ENCODE measurements at places on chromosomes 1 and 21.
A peak's percentile ranks its signal among the peaks of the same experiment; 100 is the strongest.

DNA sequence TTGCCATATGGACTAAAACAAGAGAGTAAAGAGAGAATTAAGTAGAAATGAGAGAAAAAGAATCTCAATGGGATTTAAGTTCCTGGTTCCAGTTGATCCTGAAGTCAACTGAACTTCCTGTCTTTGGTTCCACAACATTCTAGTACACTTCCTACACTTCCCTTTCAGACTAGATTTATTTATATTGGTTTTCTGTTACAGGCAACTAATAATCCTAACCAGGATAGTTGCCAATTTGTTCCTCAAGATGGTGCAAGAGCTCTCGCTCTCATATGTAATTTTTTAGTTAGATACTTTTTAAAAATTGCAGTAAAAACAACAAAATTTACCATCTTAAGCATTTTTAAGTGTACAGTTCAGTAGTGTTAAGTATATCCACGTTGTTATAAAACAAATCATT is 28.8 kb upstream of the TRIM45 start:
- no peak for DNase-seq

DNA sequence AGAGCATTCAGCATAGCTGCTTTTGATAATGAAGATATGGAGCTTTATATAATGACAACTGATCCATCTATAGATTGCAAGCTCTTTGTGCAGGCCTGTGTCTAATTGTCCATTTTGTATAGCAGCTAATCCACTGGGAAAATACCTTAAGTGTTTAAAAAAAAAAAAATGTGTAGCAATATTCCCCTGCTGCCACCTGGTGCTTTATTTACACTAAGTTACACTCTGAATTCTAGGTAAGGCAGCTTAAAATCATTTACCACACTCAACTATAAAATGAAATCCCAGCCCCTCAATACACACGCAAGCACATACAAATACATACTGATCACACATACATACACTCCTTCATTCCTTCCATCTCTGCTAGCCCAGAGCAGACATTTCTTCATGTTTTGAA is 49.1 kb upstream of the BCL9 start:
- no peak for DNase-seq

DNA sequence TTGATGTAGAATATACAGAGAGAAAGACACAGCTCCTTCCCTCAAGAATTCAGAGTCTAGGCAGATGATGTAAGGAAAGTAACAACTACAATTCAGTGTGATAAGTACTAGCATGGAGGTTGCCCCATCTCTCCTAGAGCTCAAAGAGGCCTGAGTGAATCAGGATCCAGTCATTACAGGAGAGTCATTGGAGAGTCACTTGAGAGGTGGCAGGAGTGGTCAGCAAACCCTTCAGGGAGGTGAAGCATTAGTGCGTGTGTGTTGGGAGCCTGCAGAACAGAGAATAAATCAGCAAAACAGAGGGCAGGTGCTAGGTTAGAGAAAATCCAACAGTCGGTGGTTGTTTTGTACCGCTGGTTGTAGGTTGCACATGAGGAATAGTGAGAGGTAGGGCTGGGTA is 46.1 kb downstream of the GRIK1 start:
- DNase-seq = no peak

GRCh38 chr1:49197081-49197480 is 420.4 kb upstream of the BEND5 start:
- DNase-seq = no peak

GRCh38 chr1:209395169-209395568 is 188.3 kb upstream of the CAMK1G start:
- DNase-seq = no peak

DNA sequence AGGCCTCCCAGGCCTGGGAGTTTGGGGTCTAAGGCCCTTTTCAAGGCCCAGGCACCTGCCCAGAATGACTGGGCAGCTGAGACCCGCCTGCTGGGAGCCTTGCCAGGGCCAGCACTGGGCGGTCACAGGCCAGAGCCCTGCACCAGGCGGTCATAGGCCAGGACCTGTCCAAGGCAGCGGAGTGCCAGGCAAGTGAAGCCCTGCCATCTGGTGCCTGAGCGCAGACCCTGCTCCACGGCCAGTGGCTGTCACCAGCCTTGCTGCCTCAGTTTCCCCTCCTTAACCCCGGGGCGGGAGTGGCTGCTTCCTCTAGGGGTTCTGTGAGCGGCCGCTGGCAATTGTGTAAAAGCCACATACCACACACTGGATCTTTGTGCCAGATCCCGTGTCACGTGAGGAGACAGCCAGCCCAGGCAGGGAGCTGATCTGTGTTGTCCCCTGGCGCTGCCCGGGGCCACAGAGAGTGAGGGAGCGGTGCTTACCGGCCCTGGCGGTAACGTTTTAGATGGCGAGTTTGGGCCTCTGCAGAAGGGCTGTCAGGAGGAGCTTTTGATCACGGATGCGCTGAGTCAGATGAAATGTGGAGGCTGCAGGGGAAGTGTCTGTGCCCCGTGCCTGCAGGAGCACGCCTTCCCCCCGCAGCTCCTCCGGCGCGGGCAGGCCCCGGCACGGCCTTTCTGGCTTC is 4.6 kb downstream of the COL18A1 start:
- no peak for DNase-seq

DNA sequence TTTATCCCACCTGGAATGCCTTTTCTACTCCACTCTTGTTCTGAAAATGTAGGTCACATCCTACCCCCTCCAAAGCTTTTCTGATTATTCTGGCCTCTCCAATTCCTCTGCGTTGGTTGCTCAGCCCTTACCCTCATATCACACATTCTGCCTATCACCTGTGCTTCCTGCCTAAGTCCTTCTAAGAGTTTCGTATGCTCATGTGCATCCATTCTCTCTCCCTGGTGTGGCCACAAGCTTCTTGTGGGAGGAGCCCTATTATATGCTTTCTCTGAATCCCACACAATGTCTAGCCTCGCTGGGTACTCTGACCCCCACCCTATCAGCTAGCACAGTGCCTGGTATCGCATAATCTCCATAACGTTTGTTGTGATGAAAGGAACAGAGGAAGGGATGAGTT is 54.2 kb downstream of the CD58 start:
- DNase-seq = peak; percentile 59

DNA sequence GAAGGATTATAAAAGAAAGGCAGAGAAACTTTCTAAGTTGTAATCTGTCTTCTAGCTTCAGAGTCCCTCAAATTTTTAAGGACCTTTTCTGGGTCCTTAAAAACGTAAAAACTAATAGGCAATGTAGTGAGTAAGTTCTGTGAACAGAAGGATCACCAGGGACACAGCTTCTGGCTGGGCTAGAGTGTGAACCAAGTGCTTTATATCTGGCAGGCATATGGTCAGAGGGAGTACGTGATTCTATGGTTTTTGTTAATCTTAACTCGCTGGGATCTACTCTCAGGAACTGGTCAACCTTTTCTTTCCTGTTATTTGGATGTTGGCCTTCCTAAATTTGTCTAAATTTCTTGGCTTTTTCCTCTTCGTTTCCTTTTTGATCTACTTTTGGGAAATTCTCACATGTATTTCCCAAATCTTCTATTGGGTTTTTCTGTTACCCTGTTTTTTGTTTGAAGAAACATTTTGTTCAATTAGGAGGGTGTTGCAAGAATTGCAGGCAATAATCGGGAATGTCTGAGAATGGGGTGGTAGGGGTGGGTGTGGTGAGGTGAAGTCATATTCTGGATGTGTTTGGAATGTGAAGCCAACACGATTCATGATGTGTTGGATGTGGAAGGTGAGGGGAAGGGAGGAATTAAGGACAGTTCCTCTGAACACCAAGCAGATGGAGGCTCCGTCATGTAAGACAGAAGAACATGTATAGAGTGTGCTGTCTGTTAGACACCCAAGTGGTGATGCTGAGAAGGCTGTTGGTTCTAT is 193.2 kb downstream of the FMN2 start:
- DNase-seq = no peak

DNA sequence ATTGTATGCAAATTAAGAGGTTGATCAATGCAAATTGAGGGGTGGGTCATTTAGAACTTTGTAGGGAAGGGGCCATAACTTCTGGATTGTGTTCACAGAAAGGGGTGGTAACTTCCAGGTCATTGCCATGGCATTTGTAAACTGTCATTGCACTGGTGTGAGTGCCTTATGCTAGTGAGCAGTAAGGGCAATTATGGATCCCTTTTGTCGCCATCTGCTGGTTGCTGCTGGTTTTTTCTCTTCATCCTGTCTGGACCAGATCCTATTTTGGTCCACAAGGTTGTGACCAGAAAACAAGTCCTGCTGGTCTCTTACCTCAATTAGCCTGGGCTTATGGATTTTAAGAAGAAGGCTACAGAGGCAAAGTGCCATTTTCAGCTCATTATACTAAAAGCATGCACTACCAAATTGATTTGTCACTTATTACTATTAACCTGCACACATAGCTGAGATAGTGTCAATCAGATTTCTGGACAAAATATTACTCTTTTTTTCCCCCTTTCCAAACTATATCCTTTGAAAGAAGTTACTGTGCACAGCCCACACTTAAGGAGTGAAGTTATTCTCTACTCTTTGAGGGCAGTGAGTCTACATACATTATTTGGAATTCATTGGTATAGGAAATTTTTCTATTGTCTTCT is 196.2 kb downstream of the ZC3H11B start:
- DNase-seq = peak; percentile 60

GRCh38 chr1:204288021-204288588 is 71.6 kb downstream of the PLEKHA6 start:
- DNase-seq = no peak

DNA sequence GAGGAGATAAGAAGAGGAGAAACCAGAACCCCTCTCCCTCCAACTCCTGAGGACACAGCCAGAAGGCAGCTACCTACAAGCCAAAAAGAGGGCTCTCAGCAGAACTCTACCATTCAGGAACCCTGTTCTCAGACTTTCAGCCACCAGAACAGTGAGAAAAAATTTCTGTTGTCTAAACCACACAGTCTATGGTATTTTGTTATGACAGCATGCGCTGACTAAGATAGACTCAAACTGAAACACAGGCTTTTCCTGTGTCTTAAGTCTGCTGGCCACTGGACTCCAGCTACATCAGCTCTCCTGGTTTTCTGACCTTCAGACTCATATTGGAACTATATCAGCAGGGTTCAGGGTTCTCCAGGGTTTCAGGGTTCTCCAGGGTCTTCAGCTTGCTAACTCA is 126.5 kb upstream of the TNFSF4 start:
- DNase-seq = peak; percentile 86

- peak; percentile 44 for DNase-seq
Observed at GRCh38 chr1:155729031-155729898, 40.4 kb downstream of the DAP3 start.

- DNase-seq = no peak
Observed at GRCh38 chr1:237226177-237226944, 184.4 kb downstream of the RYR2 start.

DNA sequence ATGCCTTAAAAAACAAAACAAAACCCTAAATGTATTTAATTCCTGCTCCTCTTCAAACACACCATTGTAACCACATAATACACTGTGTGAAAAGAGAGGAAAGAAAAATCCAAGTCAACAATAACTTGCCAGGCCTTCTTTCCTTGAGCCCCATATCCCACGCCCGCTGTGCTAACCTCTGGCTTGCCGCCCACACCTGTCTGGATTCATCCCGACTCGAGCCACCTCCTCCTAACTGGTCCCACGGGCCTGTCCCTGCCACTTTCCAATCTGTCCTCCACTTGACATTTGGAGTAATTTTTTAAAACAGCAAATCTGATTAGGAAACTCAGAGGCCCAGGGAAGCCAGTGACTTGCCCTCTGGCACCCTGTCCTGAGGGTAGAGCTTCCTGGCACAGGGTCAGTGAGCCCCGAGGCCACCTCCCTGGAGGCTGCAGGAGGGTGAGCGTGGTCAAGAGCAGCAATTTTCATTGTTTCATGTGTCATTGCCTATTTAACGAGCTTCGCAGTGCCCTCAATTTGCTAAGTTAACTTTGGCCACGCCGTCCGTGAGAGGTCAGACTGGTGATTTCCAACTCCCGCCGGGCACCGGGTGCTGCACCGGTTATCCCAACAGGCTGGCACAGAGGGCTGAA is 54.1 kb downstream of the B3GALT5 start:
- DNase-seq = no peak

- no peak for DNase-seq
Observed at GRCh38 chr1:2845869-2846268, 44.4 kb upstream of the TTC34 start.

DNA sequence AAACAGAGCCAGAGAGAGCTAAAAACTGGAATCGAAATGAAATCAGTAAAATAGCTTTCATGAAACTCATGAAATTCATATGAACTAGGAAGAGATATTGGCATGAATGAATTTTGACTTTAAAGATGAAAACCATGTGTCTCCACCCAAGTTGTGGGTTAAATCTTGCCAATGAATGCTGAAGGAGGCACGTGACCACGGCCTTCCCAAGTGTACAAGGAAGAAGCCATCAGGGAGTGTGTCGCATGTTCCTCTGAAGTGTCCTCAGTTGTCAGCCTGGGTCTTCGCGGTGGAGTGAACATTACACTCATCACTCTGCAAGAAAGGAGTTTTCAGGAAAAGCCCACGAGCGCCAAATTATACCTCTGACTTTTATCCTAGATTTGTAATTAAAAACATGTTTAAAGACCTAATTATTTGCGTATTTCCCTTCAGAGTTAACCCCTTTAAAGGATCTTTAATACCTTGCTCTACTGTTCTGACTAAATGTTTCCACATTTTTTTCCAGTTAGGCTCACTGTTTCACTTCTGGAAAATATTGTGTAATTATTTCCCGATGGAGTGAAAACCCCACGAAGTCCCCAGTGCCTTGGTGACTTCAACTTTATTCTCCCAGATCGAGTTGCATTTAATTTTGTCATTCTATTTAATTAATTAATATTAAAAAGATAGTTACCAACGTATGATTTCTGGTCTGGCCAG is 118.3 kb downstream of the DHRS3 start:
- no peak for DNase-seq

GRCh38 chr21:43321111-43321510 is 105.8 kb downstream of the SIK1 start:
- no peak for DNase-seq

GRCh38 chr1:182338806-182339370 is 52.7 kb downstream of the GLUL start:
- DNase-seq = no peak

DNA sequence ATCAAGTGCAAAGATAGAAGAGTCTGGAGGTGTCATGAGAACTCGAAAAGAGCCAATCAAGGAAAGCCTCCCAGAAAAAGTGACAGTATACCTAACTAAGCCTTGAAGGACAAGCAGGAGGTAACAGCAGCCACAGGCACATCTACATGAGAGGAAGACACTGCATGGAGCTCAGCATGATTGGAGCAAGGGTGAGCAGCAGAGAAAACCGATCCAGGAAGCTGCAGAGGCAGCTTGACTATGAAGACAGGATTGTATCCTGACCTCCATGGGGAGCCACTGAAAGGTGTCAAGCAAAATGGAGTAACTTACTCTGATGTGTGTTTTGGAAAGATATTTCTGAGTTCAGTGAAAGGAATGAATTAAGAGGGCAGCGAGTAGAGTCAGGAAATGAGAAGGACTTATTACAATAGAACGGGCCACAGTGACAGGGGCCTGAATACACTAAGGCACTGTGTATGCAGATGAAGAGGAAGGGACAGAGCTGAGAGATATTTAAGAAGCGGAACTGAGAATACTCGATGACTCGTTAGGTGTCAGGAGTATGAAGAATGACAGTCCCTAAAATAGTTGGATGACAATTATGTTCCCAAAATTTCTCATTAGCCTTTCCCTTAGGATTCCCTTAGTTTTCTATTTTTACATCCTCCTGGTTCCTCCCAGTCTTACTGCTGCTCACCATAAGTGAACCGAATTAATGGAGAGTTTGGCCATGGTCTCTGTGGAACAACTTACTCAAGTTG is 139.3 kb upstream of the NFIA start:
- peak; percentile 13 for DNase-seq
